Caco-2 (cell line): ENCODE measurements at places on chromosomes 13 and 19. TPM values are rescaled to one million over a fixed set of nuclear protein-coding genes. Genes with fewer than 3 reads are reported as not detected.

- no peaks in the 10 kb centered on the region for H3K36me3 ChIP-seq
- H3K27me3 ChIP-seq: no peaks in the 10 kb centered on the region
- H3K27ac ChIP-seq: no peak overlapping the region
- no peaks in the 10 kb centered on the region for H3K4me1 ChIP-seq
- no peak overlapping the region for H3K4me3 ChIP-seq
- no peak for DNase-seq
Measured at GRCh38 chr13:105642511-105642958, 892.9 kb downstream of the EFNB2 start.

- H3K27ac ChIP-seq: no peak overlapping the region
- no peaks in the 10 kb centered on the region for H3K36me3 ChIP-seq
- peak; percentile 72 for DNase-seq
- peaks cover 3% of the 10 kb centered on the region; the same call in 1 of the 2 replicates for H3K27me3 ChIP-seq
Measured at GRCh38 chr13:111429064-111429558, 108.7 kb downstream of the TEX29 start.

AP3D1 gene
- total RNA-seq: 150 and 151 TPM in 2 replicates

SUCLA2 gene
- 77.8 and 80.8 TPM in 2 replicates for total RNA-seq

- H3K36me3 ChIP-seq: no peaks in the 10 kb centered on the region
- no peak for DNase-seq
- no peaks in the 10 kb centered on the region for H3K27me3 ChIP-seq
Measured at GRCh38 chr13:52921194-52921593, 72.8 kb upstream of the PCDH8 start.

GRCh38 chr13:23518231-23518630 is 52.0 kb upstream of the TNFRSF19 start:
- DNase-seq: no peak
- H3K4me3 ChIP-seq: no peak overlapping the region
- H3K36me3 ChIP-seq: no peaks in the 10 kb centered on the region
- H3K4me1 ChIP-seq: no peaks in the 10 kb centered on the region

CERS1 gene
- 19.0 and 20.3 TPM in 2 replicates for total RNA-seq

GRCh38 chr19:39754971-39755370 is 17.1 kb upstream of the CLC start:
- no peak overlapping the region for H3K4me3 ChIP-seq
- H3K27ac ChIP-seq: no peak overlapping the region
- no peaks in the 10 kb centered on the region for H3K4me1 ChIP-seq
- no peak for DNase-seq

MYH14 gene
- total RNA-seq: 78.3 and 89.8 TPM in 2 replicates

GRCh38 chr13:94548382-94548781 is 47.6 kb downstream of the TGDS start:
- H3K36me3 ChIP-seq: no peaks in the 10 kb centered on the region
- H3K27me3 ChIP-seq: no peaks in the 10 kb centered on the region
- peak overlapping the region; percentile 91 for H3K27ac ChIP-seq
- no peak for DNase-seq
- H3K4me1 ChIP-seq: peaks cover 8% of the 10 kb centered on the region
- H3K4me3 ChIP-seq: peak overlapping the region; percentile 82

EPSTI1 gene
- 80.6 and 86.5 TPM in 2 replicates for total RNA-seq
